GF-D8 (cell line): ENCODE measurements at places on chromosomes 3 and 15.
A peak's percentile ranks its signal among the peaks of the same experiment; 100 is the strongest.

- no peak for DNase-seq
Observed at GRCh38 chr15:70488002-70488605, 275.3 kb downstream of the UACA start.

- no peak for DNase-seq
Observed at GRCh38 chr3:89533275-89533674, 425.9 kb downstream of the EPHA3 start.

- no peak for DNase-seq
Observed at GRCh38 chr3:155876037-155876436, 5.6 kb downstream of the GMPS start.

GRCh38 chr3:135487261-135487660, 478.3 kb upstream of the PPP2R3A start:
- no peak for DNase-seq

GRCh38 chr3:132211896-132212295, 105.3 kb upstream of the ACP3 start:
- DNase-seq, result no peak

GRCh38 chr15:56495533-56495932, 30.6 kb upstream of the MNS1 start:
- no peak for DNase-seq

DNA sequence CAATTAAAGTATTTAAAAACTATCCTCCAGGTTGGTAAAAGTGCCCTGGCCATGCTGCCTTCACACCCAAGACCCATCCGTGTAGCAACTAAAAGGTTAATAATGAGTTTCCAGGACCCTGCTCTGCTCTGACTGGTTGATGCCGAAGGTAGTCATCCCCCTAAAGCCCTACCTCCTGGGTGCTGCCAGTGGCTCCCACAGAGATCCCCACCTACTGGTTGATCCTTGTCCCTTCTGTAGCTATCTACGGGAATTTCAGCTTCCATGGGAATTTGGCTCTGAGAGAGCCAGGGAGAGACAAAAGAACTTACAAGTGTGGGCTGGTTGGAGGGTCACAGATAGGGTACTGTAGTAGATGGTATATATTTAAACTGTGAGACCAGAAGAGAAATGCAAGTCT, 110.6 kb upstream of the NANOGP8 start:
- DNase-seq, result no peak

- DNase-seq, result no peak
Observed at GRCh38 chr3:46586738-46587246, 20.7 kb upstream of the LRRC2 start.

- no peak for DNase-seq
Observed at GRCh38 chr15:94701281-94701985, 470.1 kb downstream of the MCTP2 start.

DNA sequence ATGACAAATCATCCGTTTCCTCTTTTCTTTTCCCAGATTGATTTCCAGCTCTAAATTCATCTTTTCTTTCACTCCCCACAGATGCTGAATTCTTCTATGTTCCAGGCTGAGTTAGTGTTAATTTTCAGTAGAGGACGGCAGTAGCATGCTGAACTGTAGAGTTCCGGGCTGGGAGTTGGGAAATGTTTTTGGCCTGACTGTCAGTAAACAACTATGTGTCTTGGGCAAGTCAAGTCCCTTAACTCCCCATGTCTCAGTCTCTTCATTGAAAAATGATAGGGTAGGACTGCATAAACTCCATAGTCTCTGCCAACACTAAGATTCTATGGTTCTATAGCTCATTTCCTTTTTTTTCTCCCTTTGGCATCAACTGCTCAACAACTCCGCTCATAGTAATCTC, 333.9 kb downstream of the TIGIT start:
- no peak for DNase-seq

GRCh38 chr3:195033531-195034091, 237.3 kb downstream of the XXYLT1 start:
- DNase-seq, result no peak

GRCh38 chr3:36455406-36455805, 75.1 kb downstream of the STAC start:
- DNase-seq, result no peak

GRCh38 chr3:76307556-76307955, 522.2 kb upstream of the ZNF717 start:
- DNase-seq, result no peak

DNA sequence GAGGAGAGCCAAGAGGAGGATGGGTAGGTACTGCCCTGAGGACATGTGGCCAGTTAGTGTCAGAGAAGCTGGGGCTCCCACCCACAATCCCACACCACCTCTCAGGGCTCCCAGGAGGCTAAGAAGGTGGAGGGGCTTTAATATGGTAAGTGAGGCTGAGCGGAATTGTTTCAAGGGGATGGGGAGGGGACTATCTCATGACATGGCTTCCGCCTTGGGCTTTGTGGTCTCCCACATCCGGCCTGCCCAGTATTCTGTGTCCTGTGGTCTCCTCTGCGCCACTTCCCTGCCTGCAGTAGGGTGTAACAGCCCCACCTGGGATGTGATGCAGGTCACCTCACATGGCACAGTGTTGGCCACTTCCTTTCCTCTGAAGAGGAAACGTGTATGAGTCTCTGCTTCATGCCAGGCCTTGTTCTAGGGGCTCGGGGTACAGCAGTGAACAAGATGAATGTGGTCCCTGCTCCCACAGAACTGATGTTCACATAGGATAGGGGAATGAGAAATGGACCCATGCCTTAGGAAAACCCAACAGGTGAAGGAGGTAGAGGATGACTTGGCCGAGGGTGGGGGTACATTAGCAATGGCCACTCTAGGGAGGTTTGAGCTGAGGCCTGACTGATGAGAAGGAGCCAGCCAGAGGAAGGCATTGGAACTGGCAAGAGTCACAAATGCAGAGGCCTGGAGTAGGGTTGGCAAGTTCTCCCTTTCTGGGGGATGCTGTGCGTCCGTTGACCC, 3.2 kb downstream of the NEIL1 start:
- DNase-seq, result peak; percentile 91

- no peak for DNase-seq
Observed at GRCh38 chr3:58023531-58023930, 15.3 kb downstream of the FLNB start.

DNA sequence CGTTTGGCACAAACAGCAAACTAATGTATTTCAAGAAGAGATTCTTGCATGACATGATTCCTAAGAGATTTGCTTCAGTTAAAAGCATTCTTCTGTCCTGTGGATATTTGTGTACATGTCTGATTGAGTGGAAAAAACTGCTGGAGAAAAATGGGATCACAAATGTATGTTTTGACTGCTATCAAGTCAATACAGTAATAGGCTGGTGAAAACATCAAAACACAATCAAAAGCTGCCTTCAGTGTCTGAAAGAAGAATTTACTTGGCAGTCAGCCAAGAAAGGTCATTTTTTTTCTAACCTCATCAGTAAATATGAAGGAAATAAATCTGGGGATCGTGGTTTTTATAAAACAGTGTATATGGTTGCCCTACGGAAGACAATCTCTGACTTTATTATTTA, 1214.8 kb downstream of the NSUN3 start:
- DNase-seq, result no peak

- no peak for DNase-seq
Observed at GRCh38 chr3:188208516-188208981, 54.6 kb downstream of the LPP start.

DNA sequence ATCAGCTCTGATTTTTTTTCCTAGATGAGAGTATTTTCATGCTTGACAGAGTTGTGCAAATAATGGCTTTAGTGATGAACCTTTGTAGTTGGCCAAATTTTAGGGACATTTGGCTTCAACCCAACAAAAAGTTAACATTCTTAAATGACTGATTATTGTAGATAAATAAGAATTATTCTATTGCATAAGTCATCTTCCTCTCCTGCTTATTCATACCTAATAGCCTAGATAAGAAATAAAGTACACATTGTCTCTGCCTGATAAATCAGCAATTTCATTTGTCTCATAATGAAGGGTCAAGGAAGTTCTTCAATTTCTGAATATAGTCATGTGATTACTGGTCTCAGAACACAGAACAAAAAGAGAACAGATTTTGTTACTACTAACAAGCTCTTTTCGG, 428.9 kb upstream of the IL12A start:
- DNase-seq, result no peak

DNA sequence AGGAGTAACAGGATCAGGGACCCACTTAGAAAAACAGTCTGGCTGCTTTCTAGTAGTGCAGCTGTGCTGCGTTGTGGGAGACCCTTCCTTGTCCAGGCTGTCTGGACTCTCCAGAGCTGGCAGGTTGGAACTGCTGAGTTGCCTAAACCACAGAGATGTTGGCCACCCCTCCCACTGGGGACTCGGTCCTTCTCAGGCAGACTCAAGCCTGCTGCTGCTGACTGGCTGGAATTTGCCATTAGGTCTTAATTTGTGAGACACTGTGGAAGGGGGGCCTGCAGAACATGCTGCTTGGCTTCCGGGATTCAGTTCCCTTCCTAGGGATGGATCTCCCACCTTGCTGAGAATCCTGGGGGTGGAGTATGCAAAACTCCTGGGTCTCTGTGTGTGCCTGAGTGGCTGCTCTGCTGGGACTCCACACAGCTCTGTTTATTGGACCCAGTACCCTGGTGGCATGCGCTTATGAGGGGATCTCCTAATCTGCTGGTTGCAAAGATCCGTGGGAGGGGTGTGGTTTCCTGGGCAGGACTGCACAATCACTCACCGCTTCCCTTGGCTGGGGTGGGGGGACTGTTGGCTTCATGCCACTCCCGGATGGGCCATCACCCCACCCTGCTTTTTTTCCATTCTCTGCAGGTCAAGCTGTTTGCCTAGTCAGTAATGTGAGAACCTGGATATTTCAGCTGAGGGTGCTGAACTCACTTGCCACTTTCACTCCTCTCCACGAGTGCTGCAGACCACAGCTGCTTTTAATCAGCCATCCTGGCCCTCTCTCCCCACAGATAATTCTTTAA, 150.5 kb downstream of the CFAP20DC start:
- no peak for DNase-seq

- no peak for DNase-seq
Observed at GRCh38 chr15:69311319-69311721, 12.6 kb downstream of the PAQR5 start.

- no peak for DNase-seq
Observed at GRCh38 chr3:37445163-37445562, 270.8 kb upstream of the LRRFIP2 start.

GRCh38 chr3:184227481-184227935, 1.9 kb upstream of the VWA5B2 start:
- DNase-seq, result no peak

DNA sequence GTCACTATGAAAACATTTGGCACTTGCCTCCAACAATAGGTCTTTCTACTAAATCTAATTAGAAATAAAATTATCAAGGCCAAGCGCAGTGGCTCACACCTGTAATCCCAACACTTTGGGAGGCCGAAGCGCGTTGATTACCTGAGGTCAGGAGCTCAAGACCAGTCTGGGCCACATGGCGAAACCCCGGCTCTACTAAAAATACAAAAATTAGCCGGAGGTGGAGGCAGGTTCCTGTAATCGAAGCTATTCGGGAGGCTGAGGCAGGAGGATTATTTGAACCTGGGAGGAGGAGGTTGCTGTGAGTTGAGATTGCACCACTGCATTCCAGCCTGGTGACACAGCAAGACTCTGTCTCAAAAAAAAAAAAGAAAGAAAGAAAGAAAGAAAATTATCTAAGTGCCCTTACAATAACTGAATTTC, 1.6 kb upstream of the PLD1 start:
- DNase-seq, result no peak

GRCh38 chr15:85913461-85913860, 118.7 kb upstream of the KLHL25 start:
- DNase-seq, result no peak

DNA sequence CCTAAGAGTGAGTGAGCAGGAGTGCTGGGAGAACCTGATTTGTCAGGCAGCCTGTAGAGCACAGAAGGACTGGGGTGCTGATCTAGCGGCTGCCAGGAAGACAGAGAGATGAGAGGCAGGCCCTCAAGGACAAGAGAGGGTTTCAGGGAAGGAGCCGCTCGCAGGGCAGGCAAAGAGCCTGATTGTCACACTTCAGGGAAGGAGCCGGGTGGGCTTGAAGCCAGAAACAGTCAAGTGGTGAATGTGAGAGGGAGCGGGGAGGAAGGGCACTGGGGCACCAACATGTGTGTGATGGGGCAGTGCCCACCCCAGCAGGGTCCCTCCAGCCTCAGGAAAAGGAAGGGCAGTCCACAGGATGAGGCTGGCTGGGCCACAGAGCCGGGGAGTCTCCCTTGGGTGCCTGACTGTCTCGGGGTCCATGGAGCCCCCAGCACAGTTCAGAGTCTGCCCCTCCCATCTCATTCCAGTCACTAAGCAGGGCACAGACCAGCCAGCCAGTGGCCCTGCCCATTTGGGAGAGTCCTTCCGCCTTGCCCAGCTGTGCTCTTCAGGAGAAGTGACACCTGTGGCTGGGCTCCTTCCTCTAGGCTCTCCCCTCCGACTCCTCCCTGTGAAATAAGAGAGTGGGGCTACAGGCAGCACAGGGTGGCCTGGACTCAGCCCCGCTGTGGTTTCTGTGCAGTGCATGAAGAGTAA, 148.6 kb downstream of the RAB11A start:
- no peak for DNase-seq

GRCh38 chr3:196197524-196197923, 13.7 kb downstream of the ZDHHC19 start:
- DNase-seq, result no peak

- DNase-seq, result no peak
Observed at GRCh38 chr3:49022688-49023171, 809 bp downstream of the NDUFAF3 start.

GRCh38 chr15:48086576-48086975, 34.2 kb upstream of the SLC24A5 start:
- DNase-seq, result no peak

- DNase-seq, result no peak
Observed at GRCh38 chr3:88957711-88958439, 149.5 kb upstream of the EPHA3 start.

- no peak for DNase-seq
Observed at GRCh38 chr15:58490888-58491473, 59.2 kb downstream of the LIPC start.

GRCh38 chr15:46088486-46089445, 453.9 kb downstream of the SQOR start:
- no peak for DNase-seq

DNA sequence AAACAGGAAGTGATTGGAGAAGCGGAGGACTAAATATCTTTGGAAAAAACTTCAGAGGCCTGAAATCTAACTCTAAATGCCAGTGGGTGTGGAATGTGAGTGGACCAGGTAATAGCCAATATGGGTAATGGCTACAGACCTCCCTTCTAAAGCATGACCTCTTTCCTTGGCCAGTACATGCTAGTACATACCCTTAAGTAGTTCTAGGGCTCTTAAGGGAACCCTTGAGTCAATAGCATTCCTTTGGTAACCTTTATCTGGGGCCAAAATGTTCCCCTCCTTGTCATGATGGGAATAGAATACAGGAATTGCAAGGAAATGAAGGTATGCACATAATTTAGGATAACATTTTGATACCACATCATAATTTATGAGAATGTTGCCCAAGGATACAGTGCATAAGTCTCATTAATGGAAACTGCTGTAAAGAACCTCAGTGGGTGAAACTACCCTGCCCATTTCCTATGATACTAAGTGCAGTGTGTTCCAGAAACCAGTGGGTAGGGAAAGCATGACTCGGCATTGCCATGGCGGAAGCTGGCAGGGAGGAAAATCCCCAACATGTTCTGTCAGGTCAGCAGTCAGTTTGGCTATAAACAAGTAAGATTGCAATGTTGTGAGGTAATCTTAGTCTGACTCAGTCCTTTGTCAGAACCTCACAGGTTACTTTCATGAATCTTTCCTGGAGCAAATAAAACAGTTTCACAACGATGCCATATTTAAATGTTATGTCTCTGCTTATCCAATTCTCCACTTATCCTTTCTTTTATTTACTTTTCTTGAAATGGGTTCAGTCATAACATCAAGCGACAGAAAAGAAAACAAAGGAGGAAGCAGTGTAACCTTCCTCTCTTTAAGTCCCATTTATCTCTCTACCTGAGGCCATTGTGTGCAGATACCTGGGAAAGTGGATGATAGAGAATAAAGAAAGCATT, 23.5 kb upstream of the RAP2B start:
- DNase-seq, result no peak
